ENCODE measurements at places on chromosomes 7 and 10.

DNA sequence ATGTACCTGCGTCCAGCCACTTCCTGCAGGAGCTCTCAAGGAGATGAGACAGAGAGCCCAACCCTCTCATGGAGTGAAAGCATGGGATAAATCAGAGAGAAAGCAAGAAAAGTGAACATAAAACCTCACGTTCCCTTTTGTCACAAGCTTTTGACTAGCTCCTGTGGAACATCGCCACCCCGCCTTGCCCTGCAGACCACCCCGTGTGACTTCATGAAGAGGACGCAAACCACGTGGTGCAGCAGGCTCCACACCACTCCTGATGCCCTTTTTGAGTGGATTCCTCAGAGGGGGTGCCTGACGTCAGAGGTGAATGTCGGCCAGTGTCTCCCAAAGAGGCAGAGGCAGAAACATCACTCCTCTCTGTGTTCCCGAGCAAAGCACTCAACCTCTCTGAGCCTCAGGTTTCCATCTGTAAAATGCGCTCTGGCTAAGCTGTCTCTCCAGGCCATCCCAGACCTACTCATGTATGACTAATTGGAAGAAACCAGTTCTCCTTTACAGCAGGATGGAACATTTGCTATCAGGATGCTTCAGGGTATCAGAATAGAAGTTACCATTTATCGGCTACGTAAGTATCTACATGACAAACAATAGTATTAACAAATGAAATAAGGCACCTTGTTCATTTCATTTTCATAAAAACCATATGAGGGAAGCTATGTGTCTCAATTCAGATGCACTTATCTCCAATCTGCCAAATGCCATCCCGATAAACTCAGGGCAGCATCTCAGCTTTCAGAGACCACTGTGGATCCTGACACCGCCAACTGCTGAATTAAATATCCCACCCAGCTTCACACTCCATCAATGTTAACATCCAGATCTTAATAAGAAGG is 5.3 kb downstream of the ZNF488 start:
- no peak for DNase-seq

- no peak for DNase-seq
These were observed 46.5 kb downstream of the DRGX start for GRCh38 chr10:49349390-49349789.

GRCh38 chr7:130086938-130087337 is 16.6 kb downstream of the KLHDC10 start:
- DNase-seq, result no peak

GRCh38 chr10:129029051-129029450 is 438.0 kb upstream of the MGMT start:
- no peak for DNase-seq

DNA sequence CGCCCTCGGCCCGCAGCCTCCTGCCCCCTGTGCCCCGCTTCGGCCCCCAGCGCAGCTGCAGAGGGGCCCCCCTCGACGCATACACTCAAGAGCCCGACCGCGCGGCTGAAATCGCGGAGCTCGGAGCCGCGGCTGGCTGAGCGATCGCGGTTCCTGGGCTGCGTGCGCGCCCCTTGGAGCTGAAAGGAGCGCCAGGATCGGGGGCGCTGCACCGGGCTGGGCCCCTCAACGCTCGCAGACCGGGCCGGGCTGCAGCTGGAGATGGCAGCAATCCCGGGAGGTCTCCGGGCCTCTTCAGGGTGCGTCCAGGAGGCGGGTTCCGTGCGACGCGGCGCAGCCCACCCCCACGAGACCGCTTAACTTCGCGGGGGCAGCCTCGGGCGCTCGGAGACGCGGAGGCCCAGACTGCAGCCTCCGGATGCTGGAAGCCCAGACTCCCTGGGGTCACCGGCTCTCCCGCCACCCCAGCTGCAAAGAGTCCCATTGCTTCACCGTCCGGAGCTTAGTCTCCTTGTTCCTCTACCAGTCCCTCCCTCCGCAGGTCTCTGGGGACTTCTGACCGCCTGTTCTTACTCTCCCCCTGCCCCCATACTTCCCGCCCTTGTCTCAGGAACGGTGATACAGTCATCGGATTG is 73.0 kb upstream of the LRRC4 start:
- DNase-seq, result no peak

- DNase-seq, result no peak
These were observed 9.8 kb upstream of the UMAD1 start for GRCh38 chr7:7630626-7631329.

GRCh38 chr7:154746571-154747360 is 256.2 kb downstream of the PAXIP1 start:
- no peak for DNase-seq

DNA sequence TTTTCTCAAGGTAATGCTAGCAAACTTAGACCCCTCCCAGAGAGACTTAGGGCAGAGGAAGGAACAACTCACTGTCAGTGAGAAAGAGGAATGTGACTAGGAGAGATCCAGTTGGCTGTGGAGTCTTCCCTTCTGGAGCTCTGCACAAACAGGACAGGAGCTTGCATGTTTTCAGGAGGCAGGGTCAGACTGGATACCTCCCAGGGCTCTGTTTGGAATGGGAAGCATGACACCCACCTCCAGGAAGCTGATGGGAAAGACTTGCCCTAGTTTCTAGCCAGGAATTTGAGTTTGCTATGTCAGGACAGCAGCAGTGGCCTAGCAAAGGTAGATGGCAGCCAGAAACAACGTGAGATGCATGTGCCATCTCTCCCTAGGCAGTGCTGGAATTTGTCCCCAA is 40.6 kb downstream of the GHRHR start:
- DNase-seq, result no peak

DNA sequence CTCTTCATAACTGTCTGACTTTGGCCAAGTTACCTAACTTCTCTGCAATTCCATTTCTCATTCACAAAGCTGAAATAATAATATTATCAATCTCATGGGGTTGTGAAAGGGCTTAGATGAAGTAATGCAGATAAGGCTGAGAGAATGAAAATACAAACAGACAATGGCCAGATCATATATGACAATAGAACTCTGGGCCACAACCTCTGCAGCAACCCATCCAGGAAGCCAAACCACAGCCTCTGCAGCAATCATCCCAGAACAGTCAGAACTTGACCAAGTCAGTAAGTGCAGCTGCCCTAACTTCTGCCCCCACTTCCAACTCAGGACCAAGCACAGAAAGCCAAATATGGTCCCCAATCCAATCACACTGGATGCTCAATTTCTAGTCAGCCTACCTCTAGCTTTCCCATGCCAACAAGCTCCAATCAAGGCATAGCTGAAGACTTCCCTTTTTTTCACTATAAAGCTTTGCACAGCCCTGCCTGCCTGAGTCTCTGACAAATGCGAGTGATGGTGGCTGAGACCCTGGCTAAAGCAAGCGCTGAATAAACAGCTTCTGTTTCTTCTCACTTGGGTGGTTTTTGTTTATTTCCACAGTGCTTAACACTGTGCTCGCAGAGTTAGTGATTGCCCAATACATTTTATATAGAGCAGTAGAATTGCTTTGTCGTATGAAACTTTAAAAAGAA is 34.8 kb upstream of the TNPO3 start:
- DNase-seq, result no peak

DNA sequence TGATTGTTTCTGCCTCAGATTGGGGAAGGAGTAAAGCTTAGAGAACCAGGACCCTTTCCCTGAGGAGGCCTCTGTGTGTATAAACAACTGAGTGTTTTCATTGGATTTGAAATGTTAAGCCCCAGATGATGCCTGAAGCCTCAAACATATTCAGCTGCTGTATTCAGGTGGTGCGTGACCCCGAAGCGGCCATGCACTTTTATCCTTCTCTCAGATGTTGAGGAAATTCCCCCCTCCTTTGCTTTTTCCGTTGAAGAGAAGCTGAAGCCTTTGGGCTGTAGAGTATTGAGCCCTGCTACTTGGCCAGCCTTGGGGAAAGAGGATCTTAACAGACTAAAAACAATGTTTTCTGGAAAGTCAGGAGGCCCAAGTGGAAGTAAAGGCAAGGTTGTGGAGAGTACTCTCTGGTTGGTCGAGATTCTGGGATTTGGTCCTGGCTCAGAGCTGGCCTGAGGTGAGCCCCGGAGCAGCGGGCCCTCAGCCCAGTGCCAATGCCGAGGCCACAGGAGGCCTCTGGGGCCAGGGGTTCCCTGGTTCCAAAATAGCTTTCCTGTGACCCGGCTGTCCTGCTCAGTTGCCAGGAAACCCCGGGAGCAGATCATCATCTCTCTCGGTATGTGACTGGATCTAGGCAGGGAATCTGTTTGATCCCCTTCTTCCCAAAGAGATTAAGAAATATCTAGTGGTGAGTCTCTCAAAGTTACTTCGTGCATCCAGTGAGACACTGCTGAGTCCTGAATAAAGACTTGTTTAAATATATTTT is 22.5 kb downstream of the FKBP6 start:
- DNase-seq, result peak; percentile 18

- no peak for DNase-seq
These were observed 56.2 kb downstream of the SEMA3D start for GRCh38 chr7:85130702-85131101.

- no peak for DNase-seq
These were observed 23.6 kb downstream of the SORBS1 start for GRCh38 chr10:95537542-95537927.

GRCh38 chr7:143288836-143289235 is 685 bp downstream of the CASP2 start:
- no peak for DNase-seq

DNA sequence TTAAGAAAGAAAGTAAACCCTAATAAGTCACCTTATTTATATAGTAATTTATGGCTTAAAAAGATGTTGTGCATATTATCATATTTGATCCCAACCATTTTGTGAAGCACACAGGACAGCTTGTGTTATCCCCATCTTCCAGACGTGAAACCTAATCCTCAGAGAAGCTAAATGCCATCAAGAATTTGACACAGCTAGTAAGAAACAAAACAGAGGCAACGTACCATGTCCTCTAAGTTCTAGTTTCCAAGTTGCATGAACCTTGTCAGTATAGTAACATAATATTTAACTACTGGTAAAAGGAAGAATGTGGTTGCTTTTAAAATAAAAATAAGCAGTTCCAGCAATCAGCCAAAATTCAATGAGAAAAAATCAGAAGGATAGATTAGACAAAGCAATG is 41.5 kb downstream of the PTN start:
- DNase-seq, result no peak

DNA sequence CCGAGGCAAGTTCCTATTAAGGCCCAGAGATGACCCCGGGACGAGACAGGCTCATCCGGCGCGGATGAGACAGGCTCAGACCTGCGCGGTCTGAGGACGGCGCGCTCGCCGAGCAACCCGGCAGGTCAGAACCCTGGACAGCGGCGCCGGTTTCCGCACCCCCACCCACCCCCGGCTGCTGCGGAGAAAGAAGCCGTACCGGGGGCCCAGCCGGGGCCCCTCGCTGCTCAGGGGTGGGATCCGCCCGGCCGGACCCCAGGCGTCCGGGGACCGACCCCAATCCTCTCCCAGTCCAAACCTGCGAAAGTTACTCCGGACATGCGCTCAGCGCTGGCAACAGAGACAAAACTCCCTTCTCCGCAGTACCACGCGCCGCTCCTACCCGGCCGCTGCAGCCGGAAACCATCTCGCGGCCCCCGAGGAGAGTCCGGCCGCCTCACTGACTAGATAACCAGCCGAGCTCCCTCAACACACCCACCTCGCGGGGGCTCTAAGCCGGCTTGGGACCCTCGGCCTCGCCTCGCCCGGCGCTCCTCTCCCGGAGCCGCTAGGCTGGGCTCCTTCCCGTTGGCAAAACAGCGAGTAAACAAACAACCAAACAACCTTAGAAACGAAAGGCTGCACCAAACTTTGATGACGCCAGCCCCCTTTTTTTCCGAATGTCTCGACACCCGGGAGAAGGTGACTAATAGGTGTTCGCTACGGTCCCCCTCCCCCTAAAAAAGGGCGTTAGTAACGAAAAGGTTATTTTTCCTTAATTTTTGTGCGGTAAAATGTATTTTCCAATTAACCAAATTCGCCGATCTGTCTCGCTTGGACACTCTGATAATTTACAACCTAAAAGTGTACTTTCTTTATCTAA is 2.3 kb upstream of the DRGX start:
- DNase-seq, result no peak
